NCI-H2171 (cell line): ENCODE measurements at places on chromosomes 12 and 14.

DNA sequence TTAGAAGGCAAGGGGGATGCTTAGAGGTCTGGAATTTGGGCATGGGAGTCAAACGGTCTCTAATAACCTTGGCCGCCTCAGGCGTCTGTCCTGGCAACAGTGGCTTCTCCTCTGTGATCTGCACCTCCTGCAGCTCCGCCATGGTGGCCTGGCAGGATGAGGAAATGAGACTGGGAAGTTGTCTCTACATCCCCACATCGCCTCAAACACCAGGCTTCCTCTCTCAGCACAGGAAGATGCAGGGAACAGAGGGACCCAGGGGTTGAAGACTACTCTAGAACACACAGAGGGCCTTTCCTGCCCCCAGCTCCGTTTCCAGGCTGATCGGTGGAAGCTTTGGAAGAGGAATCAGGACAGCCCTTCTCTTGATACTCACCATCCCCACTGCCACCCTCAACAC lies 1.7 kb downstream of the NDRG2 start:
- DNase-seq, result no peak

DNA sequence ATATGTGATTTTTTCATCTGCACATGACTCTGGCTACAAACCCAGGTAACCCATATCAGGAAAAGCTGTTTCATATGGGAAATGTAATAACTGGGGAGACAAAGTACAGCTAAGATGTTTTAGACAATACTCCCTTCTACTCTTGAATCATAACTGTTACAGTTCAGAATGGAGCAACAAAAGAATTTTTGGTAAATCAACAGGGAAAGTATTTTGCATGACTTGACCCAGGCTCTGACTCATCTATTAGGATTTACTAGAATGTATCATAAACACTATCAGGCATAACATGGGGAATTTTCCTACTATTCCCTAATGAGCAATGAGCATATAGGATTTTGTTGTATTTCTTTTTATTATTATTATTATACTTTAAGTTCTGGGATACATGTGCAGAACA lies 553.0 kb downstream of the SLC16A7 start:
- no peak for DNase-seq

DNA sequence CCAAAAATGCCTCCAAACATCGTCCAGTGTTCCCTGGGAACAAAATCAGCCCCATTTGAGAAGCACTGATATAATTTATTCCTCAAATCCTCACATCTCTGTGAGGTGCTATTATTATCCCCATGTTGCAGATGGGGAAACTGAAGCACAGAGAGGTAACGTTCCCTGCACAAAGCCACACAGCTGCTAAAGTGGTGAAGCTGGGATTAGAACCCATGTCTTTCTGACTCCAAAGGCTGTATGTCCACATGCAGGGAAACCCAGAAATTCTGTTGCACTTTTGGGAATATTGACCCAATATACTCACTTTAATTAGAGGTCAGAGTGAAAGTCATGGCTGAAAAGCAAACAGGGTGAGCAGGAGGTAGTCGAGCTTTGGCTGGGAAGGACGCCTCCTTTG lies 19.1 kb upstream of the WSCD2 start:
- DNase-seq, result no peak

- no peak for DNase-seq
Observed at GRCh38 chr14:80933282-80933681, 8.3 kb downstream of the CEP128 start.

DNA sequence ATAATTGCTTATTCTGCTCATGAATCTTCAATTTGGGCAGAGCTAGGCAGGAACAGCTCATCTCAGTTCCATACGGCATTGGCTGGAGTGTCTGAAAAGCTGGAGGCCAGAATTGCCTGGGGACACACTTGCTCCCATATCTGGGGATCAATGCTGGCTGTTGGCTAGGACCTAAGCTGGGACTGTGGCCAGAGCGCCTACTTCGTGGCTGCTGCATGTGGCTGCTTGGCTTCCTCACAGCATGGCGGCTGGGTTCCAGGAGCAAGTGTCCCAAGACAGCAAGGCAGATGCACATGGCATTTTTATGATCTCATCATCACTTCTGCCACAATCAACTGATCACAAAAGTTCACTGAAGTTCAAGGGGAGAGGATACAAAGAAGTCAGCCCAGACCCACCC lies 200.2 kb downstream of the TTC8 start:
- DNase-seq, result no peak

DNA sequence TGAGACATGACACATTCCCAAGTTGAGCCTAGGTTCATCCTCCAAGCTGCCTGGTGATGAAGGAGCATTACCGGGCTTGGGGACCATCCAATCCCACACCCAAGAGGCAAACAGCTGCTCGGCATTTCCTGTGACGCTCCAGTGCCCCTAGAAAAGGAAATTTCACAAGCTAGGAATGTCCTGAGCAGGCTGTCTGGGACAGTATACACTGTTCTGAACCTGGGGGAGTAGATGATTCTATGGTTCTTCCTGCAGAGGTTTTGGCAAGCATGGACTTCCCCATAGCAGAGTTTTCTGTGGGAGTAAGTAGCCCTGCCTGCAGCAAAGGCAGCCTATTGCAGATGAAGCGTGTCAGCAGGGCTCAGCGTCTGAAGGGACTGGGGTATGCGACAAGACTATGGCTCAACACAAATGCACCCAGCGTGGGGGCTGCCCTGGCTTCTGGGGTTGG lies 47.4 kb upstream of the SRSF5 start:
- DNase-seq, result no peak

- DNase-seq, result no peak
Observed at GRCh38 chr14:86712727-86713126, 1182.8 kb downstream of the FLRT2 start.

GRCh38 chr12:26557326-26557725 lies 275.7 kb downstream of the ITPR2 start:
- no peak for DNase-seq

DNA sequence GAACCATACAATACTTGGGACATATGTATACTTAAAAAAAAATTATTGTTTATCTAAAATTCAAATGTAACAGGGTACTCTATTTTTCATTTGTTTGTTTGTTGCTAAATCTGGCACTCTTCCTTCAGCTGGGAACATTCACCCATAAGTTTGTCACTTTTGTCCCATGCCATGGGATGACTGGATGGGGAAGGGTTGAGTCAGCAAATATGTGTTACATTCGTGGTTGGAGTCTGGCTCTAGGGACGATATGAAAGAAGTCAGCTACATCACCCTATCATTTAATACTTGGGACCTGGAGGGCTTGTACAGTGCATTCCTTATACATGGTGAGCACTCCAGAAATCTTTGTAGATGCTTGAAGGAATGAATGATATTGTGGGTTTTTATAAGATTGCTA lies 131.3 kb downstream of the IPO8 start:
- no peak for DNase-seq

DNA sequence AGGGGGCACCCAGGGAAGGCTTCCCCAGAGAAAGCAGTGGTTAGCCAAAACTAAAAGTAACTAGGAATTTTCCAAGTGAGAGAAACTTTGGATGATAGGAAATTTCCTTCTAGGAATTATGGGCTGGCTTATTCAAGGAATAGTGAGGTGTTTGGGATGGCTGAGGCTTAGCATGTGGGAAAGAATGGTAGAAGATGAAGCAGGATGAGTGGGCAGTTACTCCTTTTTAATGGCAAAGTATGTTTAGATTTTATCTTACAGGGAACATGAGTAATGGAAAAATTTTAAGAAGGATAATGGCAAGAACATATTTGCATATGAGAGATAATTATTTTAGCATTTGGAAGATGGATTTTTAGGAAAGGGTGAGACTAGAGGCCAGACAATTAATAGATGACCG lies 197.6 kb downstream of the SLC38A4 start:
- no peak for DNase-seq

DNA sequence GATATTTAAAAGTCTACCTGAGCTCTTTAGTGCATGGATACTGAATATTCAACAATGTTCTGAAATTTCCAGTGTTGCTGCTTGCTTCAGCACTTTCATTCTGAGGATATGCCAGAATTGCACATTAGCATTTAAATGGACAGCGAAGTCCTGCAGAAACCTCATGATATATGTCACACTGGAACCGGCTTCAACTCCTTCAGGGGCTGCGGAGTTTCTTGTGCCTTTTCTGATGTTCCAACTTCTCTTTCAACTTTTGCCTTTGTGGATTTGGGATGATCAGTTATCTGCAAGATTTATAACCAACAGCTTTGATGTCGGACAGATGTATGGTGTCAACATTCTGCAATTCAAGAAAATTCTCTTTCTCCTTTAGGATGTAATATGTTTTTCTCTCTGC lies 142.5 kb upstream of the LMNTD1 start:
- no peak for DNase-seq

DNA sequence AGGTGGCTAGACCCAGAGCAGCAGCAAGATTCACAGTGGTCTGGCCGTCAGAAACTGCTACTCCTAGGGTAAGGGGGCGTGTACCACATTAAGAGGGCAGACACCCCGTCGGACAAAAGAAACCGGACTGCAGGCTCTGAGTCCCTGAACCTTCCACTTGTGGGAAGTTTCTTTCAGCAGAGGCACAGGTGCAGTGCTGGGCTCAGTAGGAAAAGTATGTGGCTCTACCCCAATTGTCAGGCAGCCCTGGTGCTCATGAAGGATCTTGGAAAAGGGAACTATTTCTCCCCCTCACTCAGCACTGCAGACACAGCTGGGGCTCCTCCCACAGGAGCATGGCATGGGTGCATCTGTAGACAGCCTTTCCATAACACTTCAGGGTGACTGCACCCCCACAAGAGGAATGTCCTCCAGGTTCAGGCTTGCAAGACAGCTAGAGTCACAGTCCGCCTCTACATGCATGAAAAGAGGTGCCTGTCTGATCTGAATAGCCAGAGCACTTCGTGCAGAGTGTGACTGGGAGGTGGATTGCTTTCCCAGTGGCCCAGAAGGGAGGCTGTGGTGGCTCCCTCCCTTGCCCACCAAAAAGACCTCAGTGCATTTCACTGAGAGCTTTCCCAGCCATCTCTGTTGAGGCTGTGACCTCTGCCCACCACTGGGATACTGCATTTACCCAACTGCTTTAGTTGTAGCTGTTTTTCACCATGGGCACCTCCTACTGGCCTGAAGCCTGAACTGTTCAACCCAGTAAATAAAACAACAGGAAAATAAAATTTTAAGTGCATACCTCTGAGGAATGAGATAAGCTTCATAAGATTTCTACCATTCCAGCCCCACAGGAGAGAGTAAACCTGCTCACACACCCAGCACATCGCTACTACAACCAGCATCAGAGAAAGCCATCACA lies 14.2 kb downstream of the CEP128 start:
- DNase-seq, result no peak

- no peak for DNase-seq
Observed at GRCh38 chr12:131167334-131167733, 213.6 kb downstream of the ADGRD1 start.

- peak; percentile 36 for DNase-seq
Observed at GRCh38 chr12:71694099-71694820, 8.4 kb downstream of the TMEM19 start.

DNA sequence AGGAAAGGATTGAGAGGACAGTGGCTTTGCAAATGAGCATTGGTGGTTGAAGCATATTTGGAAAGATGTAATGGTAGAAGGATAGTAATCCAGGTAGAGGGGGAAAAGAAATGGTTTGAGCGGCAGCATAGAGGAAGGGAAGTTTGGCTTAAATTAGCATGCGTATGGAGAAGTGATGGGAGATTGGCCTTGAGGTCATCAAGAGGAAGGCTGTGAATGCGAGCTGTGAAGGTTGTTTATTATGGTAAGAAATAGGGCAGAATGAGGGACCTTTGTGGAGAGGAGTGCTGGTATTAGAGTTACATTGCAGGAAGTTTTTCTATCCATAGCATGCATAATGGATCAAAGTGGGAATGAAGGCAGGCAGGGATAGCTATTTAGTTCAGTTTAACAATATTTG lies 162.1 kb downstream of the TMTC2 start:
- no peak for DNase-seq

DNA sequence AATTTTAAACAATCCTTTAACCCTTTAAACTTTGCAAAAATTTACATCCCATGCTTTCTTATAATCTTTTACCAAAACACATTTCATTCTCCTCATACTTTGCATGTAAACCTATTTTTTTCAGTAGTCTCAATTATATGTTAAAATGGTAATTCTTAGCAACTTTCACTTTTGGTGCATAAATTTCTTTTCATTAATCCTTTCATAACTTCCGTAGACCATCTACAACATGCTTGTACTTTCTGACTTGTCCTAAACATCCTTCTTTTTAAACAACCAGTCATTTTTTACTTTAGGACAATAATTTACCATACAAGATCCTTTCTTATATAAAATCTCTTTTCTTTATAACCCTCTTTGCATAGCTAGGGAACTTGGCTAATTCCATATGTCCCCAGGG lies 19.5 kb downstream of the CCDC91 start:
- DNase-seq, result peak; percentile 61

- no peak for DNase-seq
Observed at GRCh38 chr12:48728807-48729206, 12.3 kb upstream of the CCNT1 start.

DNA sequence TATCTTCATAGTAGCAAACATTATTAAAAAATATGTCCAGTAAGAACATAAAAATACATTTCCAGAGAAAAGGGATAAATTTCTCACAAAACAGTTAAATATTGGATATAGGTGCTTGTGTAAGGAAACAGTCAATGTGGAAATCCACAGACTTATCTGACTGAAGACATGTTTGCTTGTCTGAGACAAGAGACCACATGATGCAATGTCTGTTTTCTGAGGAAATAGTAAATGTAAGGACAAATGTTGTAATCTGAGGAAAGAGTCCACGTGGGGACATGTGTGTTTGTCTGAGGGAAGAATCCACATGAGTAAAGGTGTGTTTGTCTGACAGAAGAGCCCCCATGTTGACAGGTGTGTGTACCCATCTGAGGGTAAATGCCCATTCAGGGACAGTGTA lies 1093.2 kb downstream of the TMEM121 start:
- DNase-seq, result no peak

DNA sequence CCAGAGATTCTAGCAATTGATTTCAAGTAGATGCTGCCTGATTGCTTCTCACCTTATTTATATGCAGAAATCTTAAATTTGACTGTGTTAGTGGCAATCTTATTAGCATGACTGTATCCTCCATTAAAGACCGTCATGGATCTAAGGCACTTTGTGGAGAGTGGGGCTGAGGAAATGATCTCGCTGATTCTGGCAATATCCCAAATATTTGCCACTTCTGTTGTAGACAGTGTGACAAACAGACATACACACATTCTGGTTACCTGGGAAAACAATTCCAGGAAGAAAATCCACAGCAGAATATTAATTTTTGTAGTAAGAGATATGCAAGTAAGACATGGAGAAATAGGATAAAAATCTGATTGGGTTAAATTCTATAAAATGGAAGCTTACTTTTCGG lies 269.0 kb upstream of the G2E3 start:
- DNase-seq, result no peak
